Femur (tissue), 1 donor: ENCODE measurements at places on chromosomes 16 and 17.
A peak's percentile ranks its signal among the peaks of the same experiment; 100 is the strongest.

- no peak for DNase-seq
These were observed 1.0 kb downstream of the RHBDL3 start for GRCh38 chr17:32266389-32267301.

DNA sequence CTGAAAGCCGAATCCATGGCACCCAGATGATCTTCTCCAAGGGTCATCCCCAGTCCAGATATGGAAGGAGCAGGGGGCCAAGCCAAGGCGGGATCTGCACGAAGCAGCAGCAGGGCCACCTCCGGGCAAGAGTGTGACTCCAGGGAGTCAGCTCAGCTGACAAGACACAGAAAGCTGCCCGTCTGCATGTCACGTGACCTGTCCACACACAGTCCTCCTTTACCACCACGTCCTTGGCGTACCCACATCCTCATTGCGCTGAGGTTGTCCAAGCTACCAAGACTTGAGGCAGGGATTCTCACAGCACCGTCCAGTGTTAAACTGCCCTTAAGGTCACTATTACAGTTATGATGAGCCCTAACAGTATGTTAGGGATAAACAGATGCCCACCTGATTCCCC is 11.3 kb upstream of the CYTH1 start:
- no peak for DNase-seq

DNA sequence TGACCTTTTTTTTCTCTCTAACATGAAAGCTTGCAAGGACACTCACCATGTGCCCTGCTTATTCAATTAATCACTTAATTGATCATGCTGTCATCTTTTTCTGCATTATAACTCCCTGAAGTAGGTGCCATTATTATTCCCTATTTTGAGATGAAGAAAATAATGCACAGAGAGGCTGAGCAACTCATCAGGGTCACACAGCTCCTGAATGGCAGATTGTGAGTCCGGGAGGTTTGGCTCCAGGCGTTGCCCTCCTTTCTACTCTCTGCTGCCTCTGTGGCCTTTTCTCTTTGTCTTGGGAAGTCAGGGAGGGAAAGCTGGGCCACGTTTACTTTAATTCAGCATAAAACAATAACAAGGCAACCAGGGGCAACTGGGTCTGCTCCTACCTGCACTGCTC is 17.2 kb upstream of the N4BP1 start:
- no peak for DNase-seq

GRCh38 chr16:31253642-31254045 is 6.1 kb upstream of the ITGAM start:
- DNase-seq: no peak

- DNase-seq: no peak
These were observed 26.9 kb downstream of the USP43 start for GRCh38 chr17:9672266-9672665.

DNA sequence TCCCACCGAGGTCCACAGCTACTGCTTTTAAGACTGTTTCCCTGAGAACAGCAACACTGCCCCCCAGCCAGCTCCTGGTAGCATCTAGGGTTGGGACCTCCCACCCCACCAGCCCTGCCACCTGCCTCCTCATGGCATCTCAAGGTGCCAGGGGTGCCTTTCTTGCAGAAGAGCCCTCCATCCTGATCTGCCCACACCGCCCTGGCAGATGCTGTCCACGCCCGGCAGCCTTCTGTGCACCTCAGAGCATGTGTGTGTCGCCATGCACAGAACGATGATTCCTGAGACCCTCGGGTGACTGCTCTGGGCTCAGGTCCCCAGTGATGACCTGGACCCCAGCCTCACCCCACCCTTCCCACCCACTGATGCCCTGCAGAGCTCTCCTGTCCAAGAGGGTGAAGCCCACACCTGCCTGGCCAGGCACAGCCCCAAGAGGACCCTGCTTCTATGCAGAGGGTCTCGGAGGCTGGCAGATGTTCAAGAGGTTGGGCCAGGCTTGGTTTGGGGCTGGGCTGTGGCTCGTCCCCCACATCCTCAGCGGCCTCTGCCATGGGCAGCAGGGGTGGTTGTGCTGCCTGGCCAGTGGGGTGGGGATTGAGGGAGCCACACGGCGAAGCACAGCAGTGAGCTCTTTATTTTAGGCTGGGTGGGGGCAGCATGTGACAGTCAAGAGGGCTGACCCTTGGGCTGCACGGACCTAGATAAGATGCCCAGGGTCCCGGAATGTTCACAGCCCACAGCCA is 5.2 kb upstream of the SPATA2L start:
- no peak for DNase-seq

- DNase-seq: peak; percentile 64
These were observed 74.0 kb downstream of the CMC2 start for GRCh38 chr16:80932708-80933095.
